ENCODE measurements at places on chromosomes 13 and 19.

DNA sequence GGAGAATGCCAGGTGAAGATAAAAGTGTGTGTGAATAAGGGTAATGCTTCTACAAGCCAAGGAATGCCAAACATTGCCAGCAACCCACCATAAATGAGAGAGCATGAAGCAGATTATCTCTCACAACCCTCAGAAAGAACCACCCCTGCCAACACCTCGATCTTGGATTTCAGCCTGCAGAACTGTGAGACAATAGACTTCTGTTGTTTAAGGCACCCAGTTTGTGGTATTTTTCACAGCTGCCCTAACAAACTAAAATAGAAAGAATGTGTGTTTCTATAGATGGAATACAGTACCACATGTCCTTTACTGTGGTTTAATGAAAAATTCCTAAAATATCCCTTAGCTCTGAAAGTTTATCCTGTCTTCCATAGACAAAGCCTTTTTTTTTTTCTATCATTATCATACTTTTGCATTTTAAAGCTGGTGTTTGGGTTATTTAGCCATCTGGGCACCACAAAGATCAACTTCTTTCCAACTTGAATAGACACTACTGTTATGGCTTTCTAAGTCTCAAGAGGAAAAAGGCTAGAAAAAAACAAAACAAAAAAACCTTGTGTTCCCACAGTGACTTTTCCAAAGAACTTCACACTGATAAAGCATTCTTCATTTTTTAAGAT, 505.6 kb downstream of the KCTD12 start:
- no peak for DNase-seq

DNA sequence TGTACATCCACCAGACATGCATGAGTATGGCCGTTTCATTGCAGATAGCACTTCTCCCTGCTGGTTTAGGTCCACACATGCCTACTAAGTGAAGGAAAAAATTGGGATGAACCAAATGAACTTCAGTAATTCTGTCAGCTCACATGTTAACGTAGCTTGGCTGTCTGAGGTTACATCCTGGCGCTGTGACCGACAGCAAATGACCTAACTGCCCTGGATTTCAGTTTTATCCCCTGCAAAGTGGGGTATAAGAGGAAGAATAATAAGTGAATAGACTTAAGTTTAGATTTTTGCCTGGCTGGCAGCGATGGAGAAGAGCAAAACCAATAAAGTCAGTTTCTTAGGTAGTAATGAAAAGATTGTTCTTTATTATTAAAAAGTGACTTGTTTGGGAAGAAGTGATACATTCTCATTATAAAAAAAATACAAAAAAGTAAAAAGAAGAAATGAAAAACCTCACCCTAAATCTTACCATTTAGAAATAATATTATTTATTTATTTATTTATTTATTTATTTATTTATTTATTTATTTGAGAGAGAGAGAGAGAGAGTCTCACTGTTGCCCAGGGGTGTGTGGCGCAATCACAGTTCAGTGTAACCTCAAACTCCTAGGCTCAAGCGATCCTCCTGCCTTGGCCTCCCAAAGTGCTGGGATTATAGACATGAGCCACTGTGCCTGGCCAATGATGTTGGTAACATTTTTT, 4.2 kb upstream of the RNF113B start:
- no peak for DNase-seq

DNA sequence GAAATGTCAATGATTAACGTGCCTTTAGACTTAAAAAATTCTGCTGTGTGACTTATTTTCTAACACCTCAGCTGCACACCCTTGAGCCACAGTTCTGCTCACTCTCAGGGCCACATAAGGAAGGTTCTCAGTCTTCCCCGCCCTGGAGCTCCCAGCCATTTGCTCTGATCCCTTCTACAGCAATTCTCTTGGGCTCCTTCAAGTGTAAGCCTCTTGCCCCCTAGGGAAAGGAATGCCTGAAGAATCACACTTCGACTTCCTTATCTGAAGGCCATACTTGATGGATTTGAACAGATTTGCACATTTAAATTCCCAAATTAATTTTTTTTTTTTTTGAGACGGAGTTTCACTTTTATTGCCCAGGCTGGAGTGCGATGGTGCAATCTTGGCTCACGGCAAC, 44.2 kb downstream of the RASA3 start:
- no peak for DNase-seq

GRCh38 chr13:23752111-23753001, 136.8 kb downstream of the MIPEP start:
- DNase-seq, result no peak

GRCh38 chr19:11578258-11579142, 1.1 kb upstream of the ACP5 start:
- no peak for DNase-seq

GRCh38 chr19:41311613-41312012, 1.6 kb downstream of the CCDC97 start:
- DNase-seq, result no peak

GRCh38 chr13:29006359-29006850, 186.3 kb downstream of the MTUS2 start:
- DNase-seq, result no peak

DNA sequence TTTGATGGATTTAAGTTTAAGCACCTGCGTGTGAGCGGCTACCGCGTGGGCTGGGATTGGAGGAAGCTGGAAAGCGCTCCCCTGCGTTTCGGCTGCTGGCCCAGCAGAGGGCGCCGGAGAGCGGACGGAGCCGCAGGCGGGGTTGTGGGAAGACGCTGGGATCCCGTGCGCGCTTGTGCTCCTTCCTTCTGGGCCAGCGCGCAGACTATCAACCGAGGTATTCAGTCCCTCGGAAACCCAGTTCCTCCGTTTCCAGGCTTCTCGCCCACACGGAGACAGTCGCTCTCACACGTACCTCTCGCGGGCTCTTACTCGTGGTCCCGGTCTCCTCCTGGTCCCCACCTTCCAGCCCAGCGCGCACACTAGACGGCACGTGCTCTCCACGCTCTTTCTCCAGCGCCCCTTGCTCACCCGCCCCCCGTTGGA, 28.8 kb downstream of the EPN1 start:
- DNase-seq, result no peak

DNA sequence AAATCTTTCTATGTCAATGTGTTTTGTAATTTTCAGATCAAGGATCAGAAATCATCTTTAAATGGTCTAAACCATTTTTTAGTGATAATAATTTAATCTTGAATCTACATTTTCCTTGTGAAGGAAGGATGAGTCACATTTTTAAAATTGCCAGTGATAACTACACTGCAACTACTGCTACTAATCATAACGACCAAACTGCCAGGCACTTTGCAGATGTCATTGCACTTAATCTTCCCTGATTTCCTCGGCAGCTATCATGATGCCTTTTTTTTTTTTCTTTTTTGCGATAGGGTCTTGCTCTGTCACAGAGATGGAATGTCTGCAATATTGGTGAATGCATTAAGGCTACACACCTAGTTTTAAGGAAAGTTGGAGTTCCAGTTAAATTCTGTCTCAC, 41.4 kb upstream of the SLC10A2 start:
- no peak for DNase-seq

GRCh38 chr13:81779876-81780275, 1439.0 kb upstream of the SPRY2 start:
- DNase-seq, result no peak

- no peak for DNase-seq
Measured at GRCh38 chr19:17001603-17002183, 24.9 kb downstream of the CPAMD8 start.

DNA sequence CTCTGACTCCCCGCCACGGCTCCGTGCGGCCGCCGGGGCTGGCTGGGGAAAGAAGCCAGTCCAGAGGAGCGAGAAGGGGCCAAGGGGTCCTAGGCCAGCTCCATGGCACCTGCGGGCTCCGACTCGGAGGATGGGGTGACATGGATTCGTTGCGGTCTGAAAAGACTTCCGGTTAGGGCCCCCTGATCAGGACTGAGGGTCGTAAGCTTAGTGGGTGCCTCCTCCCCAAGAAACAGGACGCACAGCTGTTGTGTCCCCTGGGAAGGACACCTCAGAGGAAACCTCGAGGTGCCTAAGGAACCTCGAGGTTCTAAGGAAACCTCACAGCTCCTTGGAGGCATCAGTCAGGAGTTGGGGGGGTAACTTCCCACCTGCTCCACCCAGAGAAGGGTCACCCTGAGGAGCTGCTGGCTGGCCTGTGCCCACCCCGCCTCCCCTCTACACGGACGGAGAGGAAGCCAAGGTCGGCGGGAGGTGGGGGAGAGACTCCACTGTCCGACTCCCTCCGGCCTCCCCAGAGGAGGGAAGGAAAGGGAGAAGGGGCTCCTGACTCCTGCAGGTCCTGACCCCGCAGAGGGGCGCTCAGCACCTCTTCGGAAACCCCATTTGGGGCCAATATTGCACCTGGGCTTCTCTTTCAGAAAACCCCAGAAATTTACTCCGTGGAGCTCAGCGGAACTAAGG, 855 bp downstream of the ATP12A start:
- no peak for DNase-seq
